Activated naive CD4-positive, alpha-beta T cell (primary cell): ENCODE measurements at places on chromosomes 12 and 14.

GRCh38 chr12:18323159-18323558 lies 61.8 kb downstream of the PIK3C2G start:
- DNase-seq, result no peak

DNA sequence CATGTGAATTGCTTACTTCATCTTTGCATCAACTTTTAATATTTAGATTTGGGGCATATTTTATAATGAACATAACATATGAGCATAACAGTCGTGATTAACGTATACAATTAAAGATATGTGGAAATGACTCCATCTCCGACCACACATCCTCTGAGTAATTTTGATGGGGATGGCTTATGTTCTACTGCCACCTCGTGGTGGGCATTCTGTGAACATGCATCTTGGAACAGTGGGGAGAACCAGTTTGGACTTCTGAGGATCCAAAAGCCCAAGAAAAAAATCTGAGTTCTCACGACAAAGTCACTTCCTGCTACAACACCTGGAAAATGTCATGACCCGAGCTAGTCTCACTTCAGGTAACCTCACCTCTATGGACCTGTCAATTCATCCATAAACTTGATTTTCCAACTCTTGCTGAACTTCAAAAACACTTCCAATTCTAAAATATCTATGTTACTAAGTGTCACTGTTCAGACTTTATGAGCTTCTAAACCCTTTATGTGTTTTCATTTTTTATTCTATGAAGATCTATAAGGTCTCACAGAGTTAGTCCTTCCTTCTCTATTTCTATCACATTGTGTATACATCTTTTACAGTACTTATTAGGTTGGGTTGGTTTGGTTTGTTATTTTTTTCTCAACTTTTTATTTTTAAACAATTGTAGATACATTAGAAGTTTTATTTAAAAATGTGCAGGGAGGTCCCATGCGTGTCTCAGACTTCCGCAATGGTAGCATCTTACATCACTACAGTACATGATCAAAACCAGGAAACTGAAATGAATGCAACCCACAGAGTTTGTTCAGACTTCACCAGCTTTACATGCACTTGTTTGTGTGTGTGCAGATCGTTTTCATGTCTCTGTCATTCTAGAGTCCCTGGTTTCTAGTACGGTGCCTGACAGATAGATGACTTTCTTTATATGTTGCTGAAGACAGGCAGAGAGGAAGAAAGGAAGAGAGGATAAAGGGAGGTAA lies 38.2 kb upstream of the STAB2 start:
- DNase-seq, result peak; percentile 34

DNA sequence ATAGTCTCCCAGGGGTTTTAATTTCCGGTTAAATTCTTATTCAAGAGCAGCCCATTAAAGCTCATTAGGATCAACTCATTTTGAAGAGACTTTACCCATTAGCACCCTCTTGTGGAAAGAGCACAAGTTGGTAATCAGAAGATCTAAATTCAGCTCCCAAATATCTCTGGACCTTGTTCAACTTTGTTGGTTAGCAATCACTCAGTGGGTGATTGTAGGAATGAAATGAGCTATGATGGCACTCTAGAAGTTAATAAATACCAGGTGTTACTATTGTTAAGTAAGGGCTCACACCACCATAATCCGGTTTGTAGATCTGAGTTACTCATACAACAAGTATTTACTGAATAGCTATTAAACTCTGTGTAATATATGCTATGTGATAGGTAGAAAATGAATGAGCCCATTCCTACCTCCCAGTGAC lies 42.9 kb downstream of the TRIP11 start:
- no peak for DNase-seq

GRCh38 chr14:67285876-67286452 lies 44.7 kb downstream of the PALS1 start:
- DNase-seq, result no peak

DNA sequence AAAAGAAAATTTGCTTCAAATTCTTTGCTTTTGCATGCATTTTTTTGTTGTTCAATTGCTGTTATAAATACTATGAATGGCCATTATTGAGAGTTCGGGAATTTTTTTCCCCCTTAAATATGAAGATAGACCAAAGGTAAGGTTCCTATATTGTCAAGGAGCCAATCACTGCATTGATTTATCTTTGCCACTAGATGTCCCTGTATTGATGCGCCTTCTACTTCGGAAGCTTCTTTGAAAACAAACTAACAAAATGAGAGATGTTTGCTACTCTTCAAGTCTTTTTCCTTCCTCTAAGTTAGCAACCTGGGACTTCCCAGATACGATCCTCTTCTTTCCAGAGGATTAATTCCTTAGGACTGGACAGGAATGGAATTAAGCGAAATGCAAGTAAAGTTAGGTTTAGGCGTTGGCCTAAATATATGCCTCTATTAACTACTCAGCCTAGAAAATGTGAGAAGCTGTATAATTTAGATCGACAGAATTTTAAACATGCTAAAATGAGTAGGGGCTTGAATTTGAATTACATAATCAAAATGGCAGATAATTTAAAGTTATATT lies 318.1 kb downstream of the AEBP2 start:
- no peak for DNase-seq

- DNase-seq, result no peak
Observed at GRCh38 chr14:58744801-58745394, 107.1 kb downstream of the DACT1 start.

DNA sequence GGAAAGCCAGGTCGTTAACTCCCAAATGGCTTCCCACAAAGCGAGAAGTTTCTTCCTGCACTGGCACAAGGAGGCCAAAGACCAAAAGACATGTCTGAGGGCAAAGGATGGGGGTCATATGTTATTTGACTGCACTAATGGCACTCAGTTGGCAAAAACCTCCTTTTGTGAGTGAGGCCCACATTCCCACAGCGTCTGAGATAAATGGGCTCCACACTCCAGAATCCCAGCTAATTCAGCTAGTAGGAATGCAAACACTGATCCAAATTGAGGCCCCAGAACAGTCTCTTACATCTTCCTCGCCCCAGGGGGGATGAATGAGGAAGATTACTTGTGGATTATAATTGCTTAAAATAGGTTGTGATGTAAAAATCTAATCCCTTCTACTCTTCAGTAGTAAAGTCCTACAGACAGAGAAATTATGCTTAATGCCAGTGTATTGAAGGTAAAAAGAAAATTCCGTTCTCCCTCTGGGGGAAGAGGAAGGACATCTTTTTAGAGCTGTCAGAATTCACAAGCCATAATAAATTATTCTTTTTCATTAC lies 86.4 kb upstream of the PIWIL1 start:
- DNase-seq, result no peak

DNA sequence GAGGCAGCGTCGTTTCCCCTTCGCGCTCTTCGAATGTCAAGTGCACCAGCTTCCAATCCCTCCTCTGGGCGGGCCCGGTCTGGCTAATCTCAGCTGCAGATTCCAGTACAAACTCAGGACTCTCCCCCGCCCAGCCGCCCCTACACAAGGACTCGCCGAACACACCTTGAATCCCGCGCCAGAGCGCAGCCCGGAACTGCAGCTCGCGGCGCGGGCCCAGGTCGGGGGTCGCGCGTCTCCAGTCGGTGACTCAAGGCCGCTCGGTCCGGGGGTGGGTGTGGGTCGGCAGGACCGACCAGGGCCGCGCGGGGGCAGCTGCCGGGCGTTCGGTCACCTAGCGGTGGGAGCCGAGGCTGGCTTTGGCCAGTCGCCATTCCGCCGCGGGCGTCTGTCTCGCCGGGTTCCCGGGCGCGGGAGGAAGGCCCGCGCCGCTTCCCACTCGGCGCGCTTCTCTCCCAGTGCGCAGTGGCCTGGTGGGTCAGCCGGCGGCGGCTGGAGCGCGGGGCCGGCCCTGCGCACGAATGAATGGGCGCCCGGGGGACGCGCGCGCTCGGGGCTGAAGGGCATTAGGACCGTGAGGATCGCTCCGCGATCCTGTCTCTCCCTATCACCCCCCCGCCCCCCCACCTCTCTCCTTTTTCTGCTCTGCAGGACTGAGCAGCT lies at the start of gene GALNT16:
GALNT16 (plus strand) TSS at position 632 of the 663 bp plus-strand sequence. CDS start 133 bp downstream, outside the sequence.
- no peak for DNase-seq
